ENCODE measurements at places on chromosomes 3 and 15.

DNA sequence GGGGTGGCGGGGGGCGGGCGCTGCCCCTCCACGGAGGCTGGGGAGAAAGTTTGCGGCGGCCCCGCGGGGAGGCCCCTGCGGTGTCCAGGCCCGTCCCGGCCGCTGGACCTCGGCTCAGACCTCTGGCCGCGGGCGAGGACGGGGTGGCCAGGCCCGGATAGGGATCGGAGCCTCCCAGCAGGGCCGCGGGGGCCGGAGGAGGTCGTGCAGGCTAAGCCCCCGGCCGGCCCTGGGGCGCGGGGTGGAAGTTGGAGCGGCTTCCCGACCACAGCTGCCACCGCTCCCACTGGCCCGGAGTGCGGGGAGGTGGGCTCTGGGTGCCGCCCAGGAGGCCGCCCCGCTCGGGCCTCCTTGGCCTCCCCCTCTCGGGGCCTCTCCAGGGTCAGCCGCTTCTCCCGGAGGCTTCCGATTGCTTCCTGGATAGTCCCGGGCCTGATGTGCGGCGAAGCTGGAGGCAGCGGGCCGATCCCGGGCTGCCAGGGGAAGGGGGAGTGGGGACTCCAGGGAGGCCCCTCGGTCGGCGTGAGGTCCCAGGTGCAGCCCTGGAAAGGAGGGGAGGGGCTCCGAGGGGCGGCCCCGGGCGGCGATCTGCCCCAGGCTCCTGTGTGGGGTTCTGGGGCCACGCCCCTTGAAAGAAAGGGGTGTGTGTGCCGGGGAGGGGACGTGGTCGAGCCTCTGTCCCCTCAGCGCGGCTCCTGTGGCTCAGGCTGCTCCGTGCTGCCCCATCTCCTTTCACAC is 907 bp downstream of the PLXNA1 start:
- no peak for DNase-seq

- no peak for DNase-seq
Observed at GRCh38 chr15:79121571-79121970, 31.0 kb upstream of the RASGRF1 start.

DNA sequence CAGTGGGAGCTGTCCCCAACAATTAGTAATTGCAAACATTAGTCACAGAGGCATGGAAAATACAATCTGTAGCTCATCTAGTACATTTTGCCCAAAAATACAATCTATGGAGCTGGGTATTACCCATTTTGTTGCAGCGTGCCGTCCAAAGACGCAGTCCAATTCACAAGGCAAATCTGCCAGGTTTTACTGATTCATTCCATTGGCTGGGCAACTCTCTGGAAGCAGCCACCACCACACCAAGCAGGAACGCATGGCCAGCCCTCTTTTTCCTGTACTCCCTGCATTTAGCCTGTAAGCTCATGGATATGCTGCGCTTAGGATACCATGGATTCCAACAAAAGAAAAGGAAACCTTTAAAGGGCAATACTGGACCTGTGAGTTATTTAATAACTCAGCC is 60.5 kb upstream of the ARRDC4 start:
- no peak for DNase-seq

GRCh38 chr15:51367322-51367976 is 26.0 kb downstream of the GLDN start:
- DNase-seq = no peak

DNA sequence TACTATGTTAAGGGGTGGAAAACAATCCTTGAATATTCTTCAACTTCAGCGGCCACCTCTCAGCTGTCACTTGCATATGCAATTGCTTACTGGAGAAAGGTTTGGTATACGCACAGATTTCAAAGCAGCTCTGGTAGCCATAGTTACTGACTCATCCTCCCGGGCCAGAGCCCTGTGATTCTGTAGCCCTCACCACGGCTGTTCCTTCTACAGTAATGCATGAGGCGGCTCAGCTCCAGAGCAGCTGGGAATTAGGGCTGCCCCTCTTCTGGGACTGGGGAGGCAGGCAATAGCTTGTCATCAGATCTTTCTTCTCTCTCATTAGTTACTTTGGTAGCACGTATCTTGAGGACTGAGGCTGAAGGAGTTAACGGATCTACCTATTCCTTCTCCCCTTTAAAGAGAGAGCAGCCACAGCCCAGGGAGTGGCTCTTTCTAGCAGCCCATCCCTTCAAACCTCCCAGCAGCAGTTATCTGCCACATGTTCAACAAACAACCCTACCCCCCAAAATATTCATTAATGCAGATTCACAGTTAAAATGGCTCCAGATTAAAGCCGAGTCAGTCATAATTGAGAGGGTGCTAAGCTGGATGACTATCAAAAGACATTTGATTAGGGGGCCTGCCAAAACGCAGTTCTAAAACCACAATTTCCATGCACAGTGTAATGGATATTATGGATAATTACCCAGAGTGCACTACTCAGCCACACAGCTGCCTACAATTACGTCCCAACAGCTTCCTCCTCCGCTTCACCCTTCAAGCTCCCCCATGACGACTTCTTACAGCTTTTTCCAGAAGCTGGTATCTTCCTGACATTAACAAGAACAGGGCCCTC is 54.7 kb downstream of the ETV5 start:
- peak; percentile 76 for DNase-seq

Data from NCI-H2107 (cell line).